ENCODE measurements at places on chromosomes 3 and 15.

DNA sequence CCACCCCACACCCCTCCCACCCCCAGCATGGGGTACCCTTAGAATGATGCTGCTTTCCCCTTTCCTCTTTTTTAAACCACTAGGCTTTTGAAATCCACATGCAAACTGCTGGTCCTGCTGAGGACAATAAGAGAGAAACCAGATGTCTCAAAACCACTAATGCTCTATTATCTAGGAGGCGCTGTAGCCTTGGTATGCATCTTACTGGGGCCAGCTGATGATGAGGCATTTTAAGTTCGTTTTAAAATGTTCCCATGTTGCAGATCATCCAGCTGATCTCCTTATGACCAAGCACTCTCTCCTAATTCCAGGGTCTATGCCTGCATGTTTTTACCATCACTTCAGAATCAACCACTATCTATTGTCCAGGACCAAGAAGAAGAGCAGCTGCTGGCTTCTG, 1.3 kb downstream of the NME9 start:
- no peak for DNase-seq

- no peak for DNase-seq
Measured at GRCh38 chr15:84112025-84112424, 123.5 kb upstream of the GOLGA6L4 start.

- DNase-seq: no peak
Measured at GRCh38 chr15:85749261-85750151, 45.2 kb downstream of the KLHL25 start.

DNA sequence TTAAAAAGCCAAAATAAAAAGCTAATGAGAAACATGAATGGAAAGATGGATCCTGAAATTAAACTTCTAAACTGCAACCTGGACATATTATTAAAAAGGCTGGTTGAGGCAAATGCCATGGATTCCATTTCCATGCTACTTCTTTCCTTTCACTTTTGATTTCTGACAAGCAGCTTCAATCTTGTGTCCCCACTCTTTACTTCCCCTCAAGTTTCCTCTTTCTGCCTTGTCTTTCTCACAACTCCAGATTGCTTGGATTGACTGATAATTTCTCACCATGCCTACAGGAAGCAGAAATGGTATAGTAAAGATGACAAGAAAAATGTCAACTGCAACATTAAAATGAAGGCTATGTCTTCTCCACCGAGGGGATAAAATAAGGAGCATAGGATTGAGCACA, 1136.7 kb downstream of the TUSC7 start:
- DNase-seq: no peak

- no peak for DNase-seq
Measured at GRCh38 chr3:125591116-125591760, 4.1 kb downstream of the OSBPL11 start.

GRCh38 chr15:88624971-88625490, 3.9 kb downstream of the AEN start:
- DNase-seq: no peak

GRCh38 chr3:55315396-55315795, 171.7 kb downstream of the WNT5A start:
- DNase-seq: no peak

DNA sequence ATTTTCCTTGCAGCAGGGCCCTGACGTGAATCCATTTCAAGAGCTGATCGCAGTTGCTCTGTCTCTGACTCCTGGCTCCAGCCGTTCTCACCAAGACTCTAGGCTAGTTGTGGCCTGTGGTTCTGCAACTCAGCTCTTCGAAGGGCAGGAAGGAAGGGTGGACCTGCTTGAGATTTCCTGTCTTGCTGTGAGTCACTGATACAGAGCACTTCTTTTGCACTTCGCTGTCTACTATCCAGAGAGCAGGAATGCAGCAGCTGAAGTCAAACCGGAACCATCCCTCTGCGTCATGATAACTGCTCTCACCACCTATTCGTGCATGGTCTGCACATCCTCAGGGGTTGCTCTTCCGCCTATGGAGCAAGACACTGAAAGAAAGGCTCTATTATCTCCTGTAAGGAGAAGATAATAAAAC, 59.7 kb downstream of the RAP2B start:
- no peak for DNase-seq

- no peak for DNase-seq
Measured at GRCh38 chr3:10119376-10119775, 3.9 kb downstream of the BRK1 start.

GRCh38 chr3:133548090-133548489, 25.4 kb upstream of the CDV3 start:
- DNase-seq: no peak

GRCh38 chr3:5840056-5840455, 652.5 kb downstream of the EDEM1 start:
- DNase-seq: no peak

DNA sequence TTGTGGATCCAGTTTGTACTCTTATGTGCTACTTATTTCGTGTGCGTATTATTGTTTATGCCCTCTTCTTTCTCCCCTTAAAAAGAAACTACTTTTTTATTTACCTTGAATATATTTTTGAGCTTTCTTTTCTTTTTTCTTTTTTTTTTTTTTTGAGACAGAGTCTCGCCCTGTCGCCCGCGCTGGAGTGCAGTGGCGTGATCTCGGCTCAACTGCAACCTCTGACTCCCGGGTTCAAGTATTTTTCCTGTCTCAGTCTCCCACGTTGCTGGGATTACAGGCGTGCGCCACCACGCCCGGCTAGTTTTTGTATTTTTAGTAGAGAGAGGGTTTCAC, 1.5 kb downstream of the SLC25A38 start:
- no peak for DNase-seq

DNA sequence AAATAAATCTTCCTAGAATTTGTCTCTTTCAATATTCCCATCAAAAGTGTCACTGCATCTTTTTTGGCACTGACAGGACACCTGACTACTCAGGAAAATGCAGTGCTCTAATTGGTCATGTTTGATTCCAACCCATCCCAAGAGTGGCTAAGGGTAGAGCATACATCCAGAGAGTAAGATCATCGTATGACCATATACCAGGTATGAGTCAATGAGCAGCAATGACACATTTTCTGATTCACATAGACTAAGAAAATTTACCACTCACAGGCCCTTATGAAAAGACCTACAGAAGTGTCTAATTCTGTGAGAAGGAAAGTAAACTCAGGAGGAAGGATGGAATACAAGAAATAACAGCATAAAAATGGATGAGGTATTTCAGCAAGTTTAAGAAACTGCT, 434.2 kb downstream of the ZIC1 start:
- no peak for DNase-seq

- no peak for DNase-seq
Measured at GRCh38 chr3:81851176-81851575, 89.7 kb upstream of the GBE1 start.

DNA sequence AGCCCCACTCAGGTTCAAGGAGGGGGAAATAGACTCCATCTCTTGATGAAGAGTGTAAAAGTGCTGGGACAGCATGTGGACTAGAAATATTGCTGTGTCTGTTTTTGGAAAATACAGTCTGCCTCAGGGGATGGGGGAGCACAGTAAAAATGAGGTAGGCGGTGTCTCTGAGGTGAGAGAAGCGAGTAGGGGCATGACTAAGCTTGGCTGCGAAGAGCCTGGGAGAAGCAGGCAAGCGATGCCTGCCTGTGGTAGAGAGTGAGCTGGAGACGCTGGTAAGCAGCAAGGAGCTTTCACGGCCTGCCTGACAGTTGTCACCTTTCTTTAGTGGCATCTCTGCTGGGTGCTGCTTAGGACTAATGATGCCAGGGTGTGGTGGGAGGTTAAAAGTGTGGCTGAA, 49.0 kb upstream of the DCLK3 start:
- DNase-seq: no peak

- no peak for DNase-seq
Measured at GRCh38 chr15:45544266-45545023, 21.9 kb upstream of the SLC30A4 start.

DNA sequence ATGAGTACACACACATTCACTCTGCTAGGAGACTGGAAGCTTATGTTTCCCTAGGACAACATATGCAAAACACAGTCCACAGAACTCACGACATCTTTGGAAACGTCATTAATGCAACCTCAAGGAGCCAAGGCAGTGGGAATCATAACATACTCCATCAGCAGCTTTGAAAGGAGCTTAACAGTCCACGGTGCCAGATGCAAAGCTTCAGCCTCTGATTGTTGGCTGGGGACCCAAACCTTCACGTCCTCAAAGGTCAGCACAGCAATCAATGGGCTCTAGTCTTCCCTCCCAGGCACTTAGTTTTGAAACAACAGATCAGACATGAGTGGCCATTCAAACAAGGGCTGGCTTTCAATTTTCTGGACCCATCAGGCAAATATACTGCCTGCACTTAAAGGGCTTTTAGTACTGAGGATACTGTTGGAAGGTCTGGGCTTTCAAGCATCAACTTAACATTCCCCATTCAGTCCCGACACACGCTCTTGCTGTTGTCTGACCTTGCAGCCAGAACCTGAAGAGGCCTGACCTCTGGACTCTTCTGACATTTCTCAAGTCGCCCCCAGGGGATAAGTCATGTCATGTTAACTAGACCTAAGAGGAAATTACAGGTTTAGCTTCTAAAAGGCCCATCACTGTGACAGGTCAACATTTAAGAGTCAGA, 223.0 kb downstream of the PDZRN3 start:
- no peak for DNase-seq

- no peak for DNase-seq
Measured at GRCh38 chr3:36812240-36812639, 47.9 kb upstream of the DCLK3 start.

DNA sequence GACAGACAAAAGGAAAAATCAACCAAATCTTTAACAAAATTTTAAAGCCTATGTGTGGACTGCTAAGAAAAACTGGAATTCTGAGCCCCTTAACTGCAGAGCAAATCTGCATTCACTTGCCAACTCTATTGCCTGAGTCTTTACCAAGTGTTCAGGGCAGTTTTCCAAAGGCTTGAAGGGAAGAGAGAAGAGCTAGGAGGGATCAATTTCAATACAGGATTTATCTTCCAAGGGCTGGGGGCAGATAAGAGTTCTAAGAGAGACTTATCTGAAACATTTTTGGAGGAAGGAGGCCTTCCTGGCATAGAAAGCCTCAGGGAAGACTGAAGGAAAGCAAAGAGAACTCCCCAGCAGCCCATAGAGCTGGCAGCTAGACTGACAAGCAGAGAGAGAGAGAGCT, 31.4 kb upstream of the LSAMP start:
- DNase-seq: no peak

GRCh38 chr3:144544871-144545270, 573.2 kb downstream of the DIPK2A start:
- no peak for DNase-seq

GRCh38 chr3:26437678-26438077, 184.9 kb upstream of the LRRC3B start:
- DNase-seq: no peak

DNA sequence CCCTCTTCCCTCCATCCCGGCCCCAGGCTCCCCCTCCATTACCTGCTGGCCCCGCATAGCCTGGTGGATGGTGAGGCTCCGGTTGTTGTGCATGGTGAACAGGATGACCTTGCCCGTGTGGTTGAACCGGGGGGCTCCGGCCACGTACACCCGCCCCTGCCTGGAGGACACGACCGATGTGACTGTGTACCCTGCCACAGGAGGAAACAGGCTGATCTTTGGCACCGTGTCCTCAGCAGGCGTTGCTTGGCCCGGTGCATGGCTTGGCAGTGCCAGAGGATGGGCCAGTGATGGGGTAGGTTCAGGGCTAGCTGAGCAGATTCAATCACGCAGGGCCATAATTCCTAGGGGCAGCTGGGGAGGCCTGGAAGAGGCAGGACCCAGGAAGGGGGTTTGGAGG, 58.1 kb downstream of the FEM1B start:
- no peak for DNase-seq

GRCh38 chr3:170128977-170129431, 52.5 kb downstream of the PHC3 start:
- DNase-seq: no peak

GRCh38 chr3:74532446-74532845, 82.0 kb downstream of the CNTN3 start:
- DNase-seq: no peak

GRCh38 chr15:85624291-85624801, 170.4 kb downstream of the KLHL25 start:
- DNase-seq: no peak

- no peak for DNase-seq
Measured at GRCh38 chr3:132418916-132419315, 1.6 kb downstream of the DNAJC13 start.

DNA sequence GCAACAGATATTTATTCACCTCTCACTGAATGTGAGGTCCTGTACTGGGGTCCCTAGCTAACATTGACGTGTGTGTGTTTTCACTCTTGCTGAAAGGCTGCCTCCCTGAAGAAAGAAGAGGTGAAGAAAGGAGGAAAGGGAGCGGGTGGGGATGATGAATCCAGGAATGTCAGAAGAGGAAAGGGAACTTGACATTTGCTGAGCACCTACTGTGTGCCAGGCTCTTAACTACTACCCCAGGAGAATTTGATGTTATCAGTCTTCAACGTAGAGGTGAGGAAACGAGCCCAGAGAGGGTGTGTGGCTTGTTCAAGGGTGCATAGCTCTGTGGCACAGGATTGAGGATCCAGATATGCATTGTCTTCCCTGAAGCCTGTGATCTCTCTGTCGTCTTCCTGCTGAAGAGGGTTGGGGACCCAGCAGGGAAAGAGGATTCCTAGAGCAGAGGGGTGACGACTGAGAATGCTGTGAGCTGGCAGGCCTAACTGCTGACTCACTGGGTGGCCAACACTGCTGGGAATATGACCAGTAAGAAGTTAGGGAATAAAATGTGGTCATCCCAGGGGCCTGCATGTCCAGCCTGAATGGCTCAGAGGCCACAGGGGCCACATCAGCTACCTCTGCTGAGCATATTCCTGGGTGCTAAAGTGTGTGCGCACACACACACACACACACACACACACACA, 6.6 kb upstream of the ATP2B2 start:
- no peak for DNase-seq

GRCh38 chr15:55402707-55403106, 5.5 kb downstream of the CCPG1 start:
- no peak for DNase-seq

DNA sequence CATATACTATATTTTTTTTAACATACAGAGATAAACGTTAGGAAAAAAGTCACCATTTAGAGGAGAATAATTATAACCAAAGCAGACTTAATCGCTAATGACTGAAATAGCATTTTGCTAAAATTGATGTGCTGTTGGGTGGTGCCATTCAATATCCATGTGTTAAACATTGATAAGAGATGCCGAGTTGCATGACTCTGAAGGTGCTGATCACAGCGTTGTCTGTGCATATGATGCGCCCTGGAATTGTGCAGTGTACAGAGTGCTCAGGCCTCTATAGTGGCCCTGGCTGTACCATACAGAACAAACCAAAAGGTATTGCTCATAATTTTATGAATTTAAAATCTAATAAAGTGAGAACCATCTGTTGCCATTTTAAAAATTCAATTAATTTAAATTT, 168.3 kb downstream of the MEIS2 start:
- DNase-seq: no peak

- DNase-seq: no peak
Measured at GRCh38 chr15:26358708-26359107, 414.2 kb downstream of the GABRB3 start.

DNA sequence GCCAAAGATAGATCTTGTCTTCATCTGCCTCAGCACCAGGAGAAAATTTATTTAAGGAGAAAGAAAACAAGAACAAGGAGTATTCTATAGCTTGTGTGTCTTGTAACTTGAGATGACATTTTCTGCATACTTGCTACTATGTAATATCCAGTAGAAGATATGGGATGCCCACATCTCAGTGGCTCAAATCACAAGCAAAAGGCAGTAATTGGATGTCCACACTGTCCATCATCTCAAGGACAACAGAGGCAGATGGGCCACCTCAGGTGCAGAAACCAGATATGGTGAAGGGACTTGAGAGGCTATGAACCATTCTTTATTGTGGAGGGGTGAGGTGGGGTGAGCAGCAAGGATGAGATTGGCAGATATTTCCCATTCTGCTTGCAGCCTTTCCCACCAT, 309.0 kb downstream of the GBE1 start:
- DNase-seq: no peak

Data from cortex of kidney (tissue), 1 donor.